ENCODE measurements at places on chromosomes 2 and 18. TPM values are rescaled to one million over a fixed set of nuclear protein-coding genes. Genes with fewer than 3 reads are reported as not detected.

DNA sequence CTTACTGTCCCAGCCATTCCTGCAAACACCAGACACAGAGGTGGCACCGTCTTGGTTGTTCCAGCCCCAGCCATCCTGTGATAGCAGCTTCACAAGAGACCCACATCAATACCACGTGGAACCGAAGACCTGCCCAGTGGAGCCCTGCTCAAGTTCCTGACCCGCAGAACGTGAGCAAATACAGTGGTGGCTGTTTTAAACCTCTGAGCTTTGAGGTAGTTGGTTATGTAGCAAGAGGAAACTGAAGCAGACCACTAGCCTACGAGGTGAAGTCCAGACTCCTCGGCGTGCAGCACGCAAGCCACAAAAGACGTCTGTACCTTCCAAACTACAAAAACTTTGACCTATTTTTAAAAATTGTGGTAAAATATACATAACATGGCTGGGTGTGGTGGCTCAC, 96.1 kb upstream of the ODC1 start:
- DNase-seq = no peak

DNA sequence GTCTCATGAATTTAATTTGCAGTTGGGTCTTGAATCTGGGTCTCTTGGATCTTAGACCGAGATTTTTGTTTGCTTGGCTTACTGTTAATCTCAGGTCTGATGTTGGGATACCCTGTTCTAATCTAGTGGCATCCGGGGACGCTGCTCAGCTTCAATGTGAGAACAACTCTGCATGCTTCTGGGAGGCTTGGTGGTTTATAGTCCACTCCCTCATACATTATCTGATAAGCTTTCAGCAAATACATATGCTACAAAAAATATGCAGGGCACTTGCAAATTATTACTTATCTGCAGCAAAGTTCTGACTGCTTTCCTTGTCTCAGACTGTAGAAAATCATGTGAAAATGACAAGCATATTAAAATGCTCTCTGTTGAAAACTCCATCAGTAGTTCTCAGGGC, 39.4 kb downstream of the RNF144A start:
- no peak for DNase-seq

DNA sequence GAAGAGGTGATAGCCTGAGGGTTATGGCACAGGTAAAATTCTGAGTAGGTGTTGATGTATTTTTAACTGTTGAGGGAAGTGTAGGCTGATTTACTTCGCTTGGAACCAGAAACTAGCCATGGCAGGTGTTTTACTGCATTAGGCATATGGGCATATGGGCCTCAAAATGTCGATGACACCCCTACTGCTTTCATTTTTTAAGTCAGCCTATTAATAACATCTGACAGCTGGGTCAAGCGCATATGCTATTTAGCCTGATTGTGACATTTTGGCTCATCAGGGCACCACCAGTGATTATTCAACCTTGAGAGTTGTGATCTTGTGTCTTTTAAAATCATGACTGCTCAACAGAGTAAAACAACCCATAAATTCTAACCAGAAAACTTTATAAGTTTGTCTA, 1396.9 kb upstream of the NXPH2 start:
- DNase-seq = no peak

Gene MYL12A
- 313 TPM for total RNA-seq

GRCh38 chr2:100309973-100310719, 12.2 kb downstream of the LONRF2 start:
- no peak for DNase-seq

DNA sequence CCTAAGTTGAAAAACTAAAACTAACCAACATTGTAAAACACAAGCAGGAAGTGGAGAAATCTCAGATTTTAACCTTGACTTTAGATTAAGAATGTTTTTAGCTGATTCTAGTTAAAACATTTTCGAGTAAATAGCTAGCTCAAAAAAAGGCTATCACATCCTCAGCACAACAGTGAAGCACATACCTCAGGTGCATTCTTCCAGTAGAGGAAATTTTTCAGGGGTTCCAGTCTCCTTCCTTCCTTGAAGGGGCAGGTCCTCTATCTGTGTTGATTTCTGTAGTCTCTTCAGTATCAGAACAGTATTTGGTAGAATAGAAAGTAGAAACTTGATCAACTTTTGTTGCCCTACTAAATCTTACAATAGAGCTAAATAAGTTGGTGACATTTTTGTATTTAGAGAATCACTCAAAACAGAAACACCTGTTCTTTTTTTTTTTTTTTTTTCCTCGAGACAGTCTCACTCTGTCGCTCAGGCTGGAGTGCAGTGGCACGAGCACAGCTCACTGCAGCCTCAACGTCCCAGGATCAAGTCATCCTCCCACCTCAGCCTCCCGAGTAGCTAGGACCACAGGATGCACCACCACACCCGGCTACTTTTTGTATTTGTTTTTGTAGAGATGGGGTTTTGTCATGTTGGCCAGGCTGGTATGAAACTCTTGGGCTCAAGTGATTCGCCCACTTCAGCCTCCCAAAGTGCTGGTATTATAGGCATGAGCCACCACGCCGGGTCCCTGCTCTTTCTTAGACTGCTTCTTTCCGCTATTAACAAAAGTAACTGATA, 6.9 kb upstream of the GPR155 start:
- no peak for DNase-seq

Gene MC2R
- not detected for total RNA-seq

Gene CNGA3
- 3.0 TPM for total RNA-seq

Gene MC4R
- not detected for total RNA-seq

- no peak for DNase-seq
Observed at GRCh38 chr2:10922307-10923007, 10.7 kb downstream of the KCNF1 start.

DNA sequence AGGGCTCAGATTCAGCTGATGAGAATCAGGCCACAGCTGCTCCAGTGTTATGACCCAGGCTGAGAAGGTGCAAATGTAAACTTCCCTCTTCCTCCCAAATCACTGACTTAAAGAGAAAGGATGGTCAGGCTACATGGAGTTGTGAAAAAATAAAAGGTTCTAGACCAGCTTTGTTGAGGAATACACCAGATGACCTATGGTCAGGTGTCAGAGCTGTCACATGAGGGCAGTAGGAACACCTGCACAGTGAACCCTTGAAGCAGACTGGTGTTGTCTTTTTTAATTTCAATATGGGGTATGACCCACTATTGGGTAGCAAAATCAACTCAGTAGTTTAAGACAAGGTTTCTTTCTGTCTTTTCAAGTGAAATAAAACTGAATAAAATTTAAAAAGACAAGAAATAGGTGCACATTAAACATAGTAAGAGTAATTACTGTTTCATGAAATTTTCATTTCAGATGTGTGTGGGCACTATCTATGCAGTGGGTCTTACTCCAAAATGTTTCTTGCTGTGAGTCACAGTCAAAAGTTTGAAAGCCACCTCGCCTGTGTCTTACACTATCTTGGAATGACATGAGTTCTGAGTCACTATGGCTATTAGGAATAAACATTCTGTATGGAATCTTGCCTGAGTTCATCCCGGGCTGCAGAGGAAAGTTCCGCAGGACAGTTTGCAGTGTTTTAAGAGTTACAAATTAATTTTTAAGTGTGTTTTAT, 83.6 kb downstream of the ACVR1 start:
- no peak for DNase-seq

DNA sequence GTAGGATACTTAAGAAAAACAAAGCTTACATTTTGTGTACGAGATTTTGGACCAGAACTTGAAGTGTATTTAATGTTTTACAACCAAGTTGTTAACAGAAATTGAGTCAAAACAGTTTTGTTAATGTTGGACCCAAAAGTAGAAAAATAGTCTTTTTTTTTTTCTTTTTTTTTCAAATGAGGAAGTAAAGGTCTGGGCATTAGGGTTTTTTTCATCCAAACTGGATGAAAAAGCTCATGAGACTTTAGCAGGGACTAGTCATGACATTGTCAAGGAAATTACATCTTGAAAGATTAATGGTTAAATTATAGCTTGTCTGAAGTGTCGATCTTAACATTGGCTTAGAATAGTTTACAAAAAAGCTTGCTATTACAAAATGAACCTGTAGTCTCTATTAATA, 32.3 kb downstream of the CCNT2 start:
- no peak for DNase-seq

DNA sequence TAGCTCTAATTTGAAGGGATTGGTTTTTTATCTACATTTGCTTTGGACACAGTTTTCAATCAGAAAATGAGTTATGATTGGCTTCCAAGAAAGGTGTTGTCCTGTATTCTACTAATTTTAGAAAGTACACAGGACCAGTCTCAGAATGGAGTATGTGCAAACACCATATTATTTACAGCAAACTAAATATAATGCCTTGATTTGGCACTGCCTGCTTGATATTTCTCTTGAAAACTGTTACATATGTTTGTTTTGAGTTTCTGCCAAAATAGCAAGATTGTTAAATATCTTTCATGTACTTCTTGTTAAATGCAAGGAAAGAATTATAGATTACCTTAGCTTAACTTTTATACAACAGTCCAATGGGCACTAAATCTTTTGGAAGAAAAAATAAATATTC, 694.9 kb downstream of the KCNJ3 start:
- DNase-seq = no peak

DNA sequence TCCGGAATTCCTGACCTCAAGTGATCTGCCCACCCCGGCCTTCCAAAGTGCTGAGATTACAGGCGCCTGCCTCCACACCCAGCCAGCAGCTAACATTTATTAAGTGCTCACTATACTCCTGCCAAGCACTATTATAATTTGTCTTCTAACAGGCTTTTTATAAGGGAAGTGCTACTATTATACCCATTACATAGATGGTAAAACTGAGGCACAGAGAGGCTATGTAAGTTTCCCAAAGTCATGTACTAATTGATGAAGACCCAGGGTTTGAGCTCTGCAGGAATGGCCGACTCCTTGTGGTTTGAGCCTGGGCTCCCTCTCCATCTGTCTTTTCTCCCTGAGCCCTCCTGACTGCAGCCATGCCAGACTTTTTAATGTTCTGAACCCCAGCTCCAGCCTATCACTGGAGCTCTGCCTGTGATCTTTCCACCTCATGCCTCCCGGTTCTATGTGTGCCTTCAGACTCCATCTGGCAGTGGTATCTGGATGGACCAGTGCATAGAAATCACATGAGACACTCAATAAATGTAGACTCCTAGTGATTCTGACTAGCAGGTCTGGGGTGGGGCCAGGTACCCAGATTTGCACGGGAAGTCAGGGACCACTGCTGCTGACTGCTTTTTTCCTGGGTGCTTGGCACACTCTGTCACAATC, 197.1 kb downstream of the NEDD4L start:
- no peak for DNase-seq

DNA sequence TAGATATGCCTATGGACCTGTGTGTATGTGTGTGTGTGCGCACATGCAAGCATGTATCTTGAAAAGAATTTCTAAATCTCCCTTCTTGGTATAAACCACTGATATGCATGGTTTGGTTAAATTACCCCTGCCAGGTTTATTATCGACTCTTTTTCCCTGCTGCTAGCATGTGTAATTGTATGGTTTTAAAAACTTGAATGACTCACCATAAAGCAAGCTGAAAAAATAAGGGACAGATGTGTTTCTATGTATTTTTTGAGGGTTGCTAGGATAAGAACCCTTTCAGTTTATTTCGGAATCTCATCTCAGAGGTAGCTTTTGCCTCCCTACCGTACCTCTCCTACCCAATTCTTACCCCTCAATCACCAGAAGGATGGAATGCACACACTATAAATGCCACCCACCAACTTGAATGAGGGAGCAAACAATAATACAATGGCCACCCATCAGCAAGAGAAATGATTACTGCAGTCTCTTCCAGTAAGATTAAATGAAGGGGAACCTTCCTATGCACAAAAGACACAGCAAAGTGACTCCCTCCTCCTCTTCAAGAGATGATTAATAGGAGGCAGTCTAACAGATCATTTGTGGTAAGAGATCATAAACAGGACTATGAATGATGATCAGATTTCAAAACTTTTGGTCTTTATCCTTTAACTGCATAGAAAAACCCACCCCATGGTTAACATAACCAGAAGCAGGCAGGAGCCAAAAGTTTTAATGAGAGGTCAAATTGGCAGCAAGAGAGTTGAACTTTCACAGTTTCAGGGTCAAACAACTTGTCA, 357.2 kb downstream of the SATB2 start:
- no peak for DNase-seq

DNA sequence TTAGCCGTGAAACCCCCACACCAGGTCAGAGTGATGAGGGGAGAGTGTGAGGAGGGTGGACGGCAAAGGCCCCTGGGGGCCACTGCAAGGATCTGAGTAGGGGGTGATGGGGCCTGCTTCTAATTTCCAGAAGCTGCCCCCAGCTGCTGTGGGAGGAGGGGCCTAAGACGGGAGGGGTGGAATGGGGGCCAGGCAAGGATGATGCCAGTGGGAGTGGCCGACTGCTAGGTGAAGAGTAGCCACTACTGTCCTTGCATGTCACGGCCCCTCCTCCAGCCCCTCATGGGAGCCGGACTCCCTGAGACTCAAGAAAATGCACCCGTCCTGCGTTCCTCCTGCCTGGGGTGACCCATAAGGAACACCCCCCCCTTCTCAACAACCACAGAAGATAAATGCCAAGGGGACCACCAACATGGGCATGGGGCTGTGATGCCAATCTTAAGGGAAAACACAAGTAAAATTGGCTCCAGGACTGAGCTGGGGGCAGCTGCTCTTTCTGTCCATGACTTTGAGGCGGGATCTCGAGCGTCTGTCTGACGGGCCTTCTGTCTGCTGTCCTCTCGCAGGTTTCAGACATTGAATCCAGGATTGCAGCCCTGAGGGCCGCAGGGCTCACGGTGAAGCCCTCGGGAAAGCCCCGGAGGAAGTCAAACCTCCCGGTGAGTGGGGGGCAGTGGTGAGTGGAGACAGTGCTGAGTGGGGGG, 24.2 kb upstream of the PRLH start:
- no peak for DNase-seq

DNA sequence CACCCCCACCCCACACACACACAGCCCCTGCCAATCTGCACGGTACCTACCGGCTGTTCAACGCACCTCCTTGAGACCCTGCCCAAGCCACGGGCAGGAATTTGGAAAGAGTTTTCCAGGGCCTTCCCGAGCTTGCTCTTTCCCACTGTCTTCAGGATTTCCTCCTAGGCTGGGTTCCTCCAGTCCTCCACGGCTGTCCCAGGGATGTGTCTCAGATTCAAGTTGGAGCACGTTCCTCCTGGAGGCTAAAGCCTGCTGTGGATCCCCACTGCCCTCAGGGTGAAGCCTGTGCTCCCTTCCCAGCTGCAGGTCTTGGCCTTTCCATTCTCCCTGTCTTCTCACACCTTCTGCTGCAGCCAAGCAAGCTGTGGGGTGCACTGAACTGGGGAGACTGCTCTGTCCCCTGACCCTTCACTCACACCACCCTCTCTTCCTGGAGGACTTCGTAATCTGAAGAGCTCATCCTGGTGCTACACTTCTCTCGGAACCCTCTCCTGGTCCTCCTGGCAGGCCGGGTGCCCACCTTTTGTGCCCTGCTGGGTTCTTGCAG, 54.9 kb upstream of the HS6ST1 start:
- peak; percentile 30 for DNase-seq

- no peak for DNase-seq
Observed at GRCh38 chr2:102708847-102709559, 52.8 kb upstream of the TMEM182 start.

GRCh38 chr2:12006850-12007249, 260.4 kb downstream of the LPIN1 start:
- no peak for DNase-seq

- DNase-seq = no peak
Observed at GRCh38 chr2:240737512-240737911, 45.8 kb downstream of the AQP12A start.

Gene MAIP1
- total RNA-seq = 13.2 TPM

Gene ALPP
- not detected for total RNA-seq

- no peak for DNase-seq
Observed at GRCh38 chr2:12107939-12108338, 361.5 kb downstream of the LPIN1 start.

Gene CDH19
- total RNA-seq = 18.2 TPM

Gene SLC25A12
- 18.2 TPM for total RNA-seq

Gene CRACDL
- 7.2 TPM for total RNA-seq
